ENCODE measurements at places on chromosomes 1 and 21. TPM values are rescaled to one million over a fixed set of nuclear protein-coding genes. Genes with fewer than 3 reads are reported as not detected.

Gene PLPPR5
- total RNA-seq = 1.5 TPM

Gene DPT
- total RNA-seq = 97.8 TPM

DNA sequence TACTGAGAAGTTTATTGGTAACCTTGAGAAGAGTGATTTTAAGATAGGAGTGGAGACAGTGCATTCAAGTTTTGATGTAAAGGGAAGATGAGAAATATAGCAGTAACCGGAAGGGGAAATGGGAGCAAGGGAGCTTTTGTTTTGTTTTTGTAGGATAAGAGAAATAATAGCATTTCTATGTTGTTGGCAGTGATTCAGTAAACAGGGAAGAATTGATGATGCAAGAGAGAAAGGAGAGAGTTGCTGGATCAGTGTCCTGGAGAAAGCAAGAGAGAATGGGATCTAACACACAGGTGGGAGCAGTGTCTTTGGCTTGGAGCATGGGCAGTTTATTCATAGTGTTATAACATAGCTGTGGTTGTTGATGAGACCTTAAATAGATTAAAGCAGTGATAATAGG lies 56.4 kb downstream of the OSBPL9 start:
- no peak for DNase-seq

- no peak for DNase-seq
These were observed 21.5 kb downstream of the RPL5 start for GRCh38 chr1:92853299-92853698.

Measured in muscle of leg (tissue), 16 donors.